ENCODE measurements at places on chromosomes 1 and 21.

DNA sequence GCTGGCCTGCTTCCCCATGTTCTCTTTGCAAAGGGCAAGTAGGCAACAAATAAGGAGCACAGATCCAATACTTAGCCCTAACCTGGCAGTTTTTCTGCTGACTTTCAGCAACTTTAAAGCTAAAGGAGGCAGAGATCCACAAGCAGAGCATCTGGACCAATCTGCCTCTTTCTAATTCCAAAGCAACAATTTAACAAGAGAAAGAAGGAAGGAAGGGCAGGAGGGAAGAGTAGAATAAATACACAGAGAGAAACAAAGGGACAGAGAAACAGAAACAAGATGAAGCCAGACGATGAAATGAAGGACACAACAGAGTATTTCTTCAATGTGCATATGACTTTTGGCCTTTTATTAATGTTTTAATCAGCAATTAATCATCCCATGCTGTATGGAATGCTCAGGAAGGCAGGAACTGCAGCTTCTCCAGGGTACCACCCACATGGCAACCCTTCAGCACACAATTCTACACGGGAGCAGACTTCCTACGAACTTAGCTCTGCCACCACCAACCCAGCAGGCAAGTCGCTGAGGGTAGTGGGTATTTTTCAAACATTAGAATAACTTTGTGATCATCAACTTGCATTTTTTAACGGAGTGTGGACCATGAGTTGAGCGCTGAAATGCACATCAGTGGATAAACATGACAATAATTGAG lies 15.3 kb downstream of the CLCC1 start:
- ATAC-seq: peak; percentile 75

GRCh38 chr1:211944733-211945500 lies 90.4 kb downstream of the INTS7 start:
- ATAC-seq: peak; percentile 97

GRCh38 chr1:232059726-232060374 lies 433.3 kb downstream of the DISC1 start:
- ATAC-seq: no peak

DNA sequence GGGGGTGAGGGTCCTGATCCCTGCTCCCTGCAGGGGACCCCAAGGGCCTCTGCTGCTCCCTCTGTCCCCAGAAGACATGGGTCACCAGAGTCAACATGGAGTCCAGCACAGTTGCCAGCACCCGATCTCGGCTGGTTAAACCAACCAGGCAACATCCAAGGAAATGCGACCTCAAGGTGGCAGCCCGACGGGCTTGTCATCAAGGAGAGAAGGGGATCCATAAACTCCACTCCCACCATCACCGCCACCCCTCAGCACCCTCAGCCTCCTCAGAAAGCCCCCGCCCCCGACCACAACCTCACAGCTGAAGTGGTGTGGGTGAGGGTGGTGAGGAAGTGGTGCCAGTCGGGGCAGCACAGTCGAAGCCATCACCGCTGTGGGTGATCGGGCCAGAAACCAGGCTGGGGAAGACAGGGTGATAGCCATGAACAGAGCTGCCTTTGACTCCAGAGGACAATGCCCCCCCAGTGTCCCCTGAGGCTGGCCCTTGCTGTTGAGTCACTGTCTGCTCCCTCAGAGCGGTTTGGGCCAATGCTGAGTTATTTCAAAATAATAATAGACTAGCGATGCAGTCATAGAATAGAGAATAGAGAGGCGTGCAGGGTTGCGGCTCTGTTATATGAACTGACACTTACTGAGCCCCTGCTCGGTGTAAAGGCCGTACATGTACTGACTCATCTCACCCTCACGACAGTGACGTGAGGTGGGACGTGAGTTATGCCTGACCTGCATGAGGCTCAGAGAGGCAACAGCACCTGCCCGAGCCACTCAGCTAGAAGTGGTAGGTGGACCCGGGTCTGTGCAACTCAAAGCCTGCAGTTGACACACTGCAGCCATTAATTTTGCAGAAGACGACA lies 88.7 kb upstream of the IFFO2 start:
- ATAC-seq: peak; percentile 98

- ATAC-seq: peak; percentile 81
Observed at GRCh38 chr21:17512253-17513213, at the start of gene CXADR. Gene CXADR (plus strand): TSS chr21:17513043. CDS start chr21:17513130, 87 bp downstream.

GRCh38 chr1:225257081-225257480 lies 170.8 kb downstream of the LBR start:
- no peak for ATAC-seq

DNA sequence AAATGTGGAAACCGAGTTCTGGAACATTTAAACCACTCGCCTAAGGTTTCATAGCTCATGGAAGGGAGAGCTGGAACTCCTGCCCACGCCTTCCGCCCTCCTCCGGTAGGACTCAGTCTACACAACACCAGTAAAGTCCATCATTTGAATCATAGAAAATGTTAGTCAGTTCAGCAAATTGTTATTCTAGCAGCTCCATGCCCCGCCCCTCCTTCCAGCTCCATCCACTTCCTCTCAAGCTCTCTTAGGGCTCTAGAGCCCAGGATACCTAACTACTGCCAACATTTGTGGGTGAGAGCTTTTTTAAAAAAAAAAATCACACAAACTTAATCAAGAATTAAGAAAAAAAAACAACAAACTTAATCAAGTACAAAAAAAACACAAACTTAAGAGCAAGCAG lies 121.8 kb downstream of the TBX15 start:
- peak; percentile 43 for ATAC-seq

DNA sequence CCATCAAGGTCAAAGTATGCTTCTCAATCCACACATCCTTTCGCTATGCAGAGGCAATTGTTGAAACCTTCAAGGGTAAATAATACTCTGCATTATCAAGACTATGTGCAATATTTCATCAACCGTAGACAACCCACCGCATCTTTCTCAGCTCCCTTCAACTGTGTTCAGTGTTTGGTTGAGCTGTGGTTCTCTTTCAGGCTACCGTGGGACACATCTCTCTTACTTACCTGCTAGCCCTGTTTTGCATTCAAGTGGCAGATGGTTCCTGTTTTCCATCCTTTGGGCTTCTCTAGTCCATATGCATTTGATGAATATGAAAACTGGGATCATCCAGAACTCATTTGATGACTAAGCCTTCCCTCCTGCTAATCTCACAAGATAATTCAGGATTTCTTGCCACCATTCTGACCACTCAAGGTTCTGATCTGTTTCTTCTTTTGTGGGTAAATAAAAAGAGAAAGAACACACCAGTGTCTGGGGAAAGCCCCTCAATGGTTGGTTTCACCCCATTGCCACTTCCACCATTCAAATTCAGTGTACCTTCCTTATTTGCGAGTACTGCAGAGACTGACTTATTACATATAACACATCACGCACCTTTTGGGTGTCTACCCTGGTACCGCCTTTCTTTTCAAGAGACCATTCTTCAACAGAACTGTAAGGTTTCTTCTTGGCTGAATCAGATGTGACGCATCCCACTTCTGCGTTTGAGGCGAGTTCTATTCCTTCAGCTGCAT lies 61.7 kb downstream of the BACE2 start:
- no peak for ATAC-seq

DNA sequence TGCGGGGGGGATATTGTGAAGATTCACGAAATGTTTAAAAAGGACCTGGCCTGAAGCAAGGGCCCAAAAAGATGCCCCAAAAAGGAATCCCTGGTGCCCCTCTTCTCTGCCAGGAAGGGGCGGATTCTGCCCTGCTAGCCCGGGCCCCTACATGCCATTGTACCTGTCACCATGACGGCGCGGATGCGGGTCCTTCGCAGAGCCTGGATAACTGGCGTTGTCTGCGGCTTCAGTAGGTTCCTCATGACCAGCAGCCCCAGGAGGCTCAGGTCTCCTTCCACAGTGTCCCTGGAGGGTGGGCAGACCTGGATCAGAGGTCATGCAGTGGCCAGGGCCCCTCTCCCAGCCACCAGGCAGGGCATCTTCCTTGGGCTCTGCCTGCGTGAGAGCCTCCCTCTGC lies 11.2 kb upstream of the MFAP2 start:
- ATAC-seq: no peak

- ATAC-seq: no peak
Observed at GRCh38 chr1:115306146-115306545, 31.9 kb downstream of the NGF start.

GRCh38 chr1:77756052-77756754 lies 3.4 kb downstream of the USP33 start:
- ATAC-seq: no peak

DNA sequence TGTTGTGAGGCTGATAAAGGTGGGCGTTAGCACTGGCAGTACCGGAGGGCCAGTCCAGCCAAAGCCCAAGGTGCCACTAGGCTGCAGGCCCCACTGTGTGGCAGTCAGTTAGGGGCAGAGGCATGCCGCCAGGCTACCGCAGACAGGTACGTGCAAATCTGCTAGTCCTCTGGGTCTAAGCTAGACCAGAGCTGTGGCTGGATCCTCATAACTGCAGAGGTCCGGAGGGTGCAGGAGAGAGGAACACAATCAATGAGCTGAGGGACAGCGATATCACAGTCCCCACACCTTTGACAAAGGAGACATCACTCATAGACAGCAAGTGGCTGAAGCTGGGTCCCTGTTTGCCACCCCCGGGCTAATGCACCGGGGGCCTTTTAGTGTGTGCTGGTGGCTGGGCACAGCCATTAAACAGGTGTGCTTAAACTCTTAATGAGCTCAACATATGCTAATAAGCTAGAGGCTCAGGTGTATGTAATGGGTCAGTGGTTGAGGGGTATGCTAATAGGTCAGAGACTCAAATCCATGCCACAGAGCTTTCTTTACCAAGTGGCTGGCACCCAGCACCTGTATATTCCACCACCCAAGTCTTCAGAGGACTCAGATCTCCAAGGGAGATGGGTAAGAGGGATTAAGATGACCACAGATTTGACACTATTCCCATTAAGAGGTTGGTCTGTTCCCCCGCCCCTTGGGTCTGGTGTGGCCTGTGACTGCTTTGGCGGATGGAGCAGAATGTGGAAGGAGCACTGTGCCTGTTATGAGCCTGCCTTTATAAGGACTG lies 82.0 kb downstream of the GLIS1 start:
- ATAC-seq: peak; percentile 32

DNA sequence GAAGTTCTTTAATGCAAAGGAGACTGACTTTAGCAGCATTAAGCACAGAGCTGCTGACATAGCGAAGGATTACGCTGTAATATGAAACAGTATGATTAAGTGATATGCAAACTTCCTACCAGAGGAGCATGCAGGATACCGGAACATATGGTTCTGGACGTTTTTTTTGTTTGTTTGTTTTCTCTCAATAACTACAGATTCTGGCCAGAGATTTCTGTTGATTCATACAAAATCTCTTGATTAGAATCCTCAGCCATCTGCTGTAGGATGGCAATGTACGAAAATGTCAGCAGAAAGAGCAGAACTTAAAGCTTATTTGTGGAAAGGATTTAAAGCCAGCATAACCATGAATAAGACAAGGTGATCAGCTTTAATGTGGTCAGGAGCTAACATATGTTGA lies 970.7 kb downstream of the KCNT2 start:
- ATAC-seq: no peak

DNA sequence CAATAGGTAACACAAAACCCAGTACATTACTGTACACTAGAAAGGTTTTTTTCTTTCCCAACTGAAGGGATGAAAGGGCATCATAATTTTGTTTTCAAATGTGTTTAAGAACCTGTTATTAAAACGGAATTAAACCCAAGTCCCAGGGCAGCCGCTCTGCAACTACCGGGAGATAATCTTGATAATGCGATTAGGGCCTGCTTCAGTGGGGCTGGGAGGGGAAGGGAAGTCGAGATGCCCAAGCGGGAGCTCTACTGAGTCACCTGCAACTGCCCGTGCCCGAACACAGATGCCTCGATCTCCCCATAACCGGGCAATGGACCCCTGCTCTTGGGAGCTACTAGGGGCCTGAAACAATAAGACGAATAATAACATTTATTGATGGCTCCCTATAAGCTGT lies 61.4 kb downstream of the KAZN start:
- no peak for ATAC-seq

DNA sequence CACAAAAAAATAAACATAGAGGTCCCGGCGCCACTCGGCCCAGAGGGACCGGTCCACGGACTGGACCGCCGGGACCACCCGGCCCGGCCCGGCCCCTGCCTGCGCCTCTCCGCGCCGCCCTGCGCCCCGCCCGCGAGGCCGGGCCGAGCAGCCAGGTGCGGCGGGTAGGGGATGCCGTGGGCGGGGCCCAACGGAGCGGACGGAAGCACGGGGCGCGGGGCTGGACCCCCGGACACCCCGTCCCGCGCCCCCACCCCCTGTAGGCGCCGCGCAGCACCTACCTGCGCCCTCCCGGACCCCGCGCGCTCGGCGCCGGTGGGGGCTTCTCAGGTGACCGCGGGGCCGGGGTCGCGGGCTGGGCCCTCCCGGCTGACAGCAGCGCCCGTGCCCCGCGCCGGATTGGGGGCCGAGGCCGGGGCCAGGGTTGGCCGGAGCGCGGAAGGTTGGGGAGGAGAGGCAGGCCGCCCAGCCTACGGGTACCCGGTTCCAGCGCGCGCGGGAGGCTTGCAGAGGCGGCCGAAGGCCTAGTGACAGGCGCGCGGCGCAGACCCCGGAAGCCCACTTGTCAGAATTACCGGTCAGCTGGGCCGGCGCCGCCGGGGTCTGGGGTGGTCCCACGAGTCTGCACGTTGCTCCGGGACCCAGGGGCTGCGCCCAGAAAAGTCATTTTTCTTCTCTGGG lies 351.9 kb upstream of the CAMK1G start:
- no peak for ATAC-seq

GRCh38 chr1:32052887-32053286 lies 19.9 kb upstream of the TMEM39B start:
- no peak for ATAC-seq

DNA sequence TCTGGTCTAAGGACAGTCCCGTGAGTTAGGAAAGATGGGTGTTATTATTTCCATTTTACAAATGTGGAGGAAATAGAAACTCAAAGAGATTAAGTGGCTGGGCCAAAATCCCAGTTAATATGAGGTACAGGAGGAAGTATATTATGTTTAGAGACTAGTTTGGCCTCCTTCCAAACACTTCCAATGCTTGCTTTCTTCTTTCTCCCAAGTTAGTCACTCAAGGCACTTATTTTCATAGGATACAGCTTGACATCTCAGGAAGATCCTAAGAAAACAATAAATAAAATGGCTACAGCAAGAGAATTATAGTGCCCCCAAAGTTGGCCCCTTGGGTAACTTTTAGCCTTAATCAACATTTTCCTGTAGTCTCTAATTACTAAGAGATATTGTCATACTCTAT lies 47.5 kb upstream of the IPO9 start:
- no peak for ATAC-seq

DNA sequence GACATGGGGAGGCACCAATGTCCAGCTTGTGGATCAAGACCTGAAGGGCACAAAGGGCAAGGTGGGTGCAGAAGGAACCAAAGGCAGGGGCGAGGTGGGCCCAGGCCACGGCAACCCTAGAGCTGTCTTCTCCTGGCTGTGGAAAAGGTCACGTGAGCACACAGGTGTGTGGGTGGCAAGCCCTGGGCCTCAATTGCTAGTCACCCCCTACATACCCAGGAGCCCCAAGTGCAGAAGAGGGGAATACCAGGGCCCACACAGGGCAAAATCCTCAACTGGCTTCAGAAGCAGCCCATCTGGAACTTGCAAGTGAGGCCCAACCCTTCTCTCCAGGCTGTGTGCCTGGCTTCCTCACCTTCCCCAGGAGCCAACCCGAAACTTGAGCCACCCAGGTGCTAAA lies 25.6 kb downstream of the ZBTB17 start:
- no peak for ATAC-seq

GRCh38 chr1:162663086-162663485 lies 30.8 kb downstream of the DDR2 start:
- ATAC-seq: no peak
